Activated B cell treated with CpG ODN at 0.5 μM for 24 hours (primary cell): ENCODE measurements at places on chromosomes 4 and X. TPM values are rescaled to one million over a fixed set of nuclear protein-coding genes. Genes with fewer than 3 reads are reported as not detected.

DNA sequence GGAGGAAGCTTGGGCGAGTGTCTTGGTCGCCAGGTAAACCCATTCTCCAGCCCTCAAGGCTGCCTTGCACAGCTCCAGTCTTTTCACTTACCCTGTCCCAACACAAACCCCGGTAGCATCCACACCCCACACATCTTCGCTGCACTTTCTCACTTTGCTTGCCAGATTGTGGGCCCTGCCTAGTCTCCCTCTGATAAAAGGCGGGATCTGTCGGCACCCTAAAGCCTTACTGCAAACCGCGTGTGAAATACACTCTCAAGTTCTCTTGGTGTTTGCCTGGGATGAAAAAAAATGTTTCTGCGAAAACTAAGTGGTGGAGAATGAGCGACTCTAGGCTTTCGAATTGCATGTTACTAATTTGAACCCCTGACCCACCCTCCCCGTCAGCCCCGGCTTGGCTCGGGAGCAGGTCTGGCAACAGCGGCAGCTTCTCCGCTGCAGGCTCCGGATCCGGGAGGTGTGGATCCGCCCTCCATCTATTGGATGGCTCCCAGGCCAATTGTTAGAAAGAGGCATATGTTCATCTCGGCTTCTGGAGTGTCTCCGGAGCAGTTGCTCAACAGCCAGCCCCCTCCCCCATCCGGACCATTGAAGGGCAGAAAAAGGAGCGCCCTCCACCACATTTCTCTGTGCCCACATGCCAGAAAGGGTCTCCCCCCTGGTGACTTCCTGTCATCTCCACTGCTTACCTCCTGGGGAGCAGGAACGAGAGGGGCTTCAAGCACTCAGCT lies 3.0 kb upstream of the CITED1 start:
- peak; percentile 16 for DNase-seq

GRCh38 chr4:107444-108429 lies 16.6 kb upstream of the ZNF718 start:
- no peak for DNase-seq

GRCh38 chr4:104728380-104729122 lies 233.9 kb upstream of the CXXC4 start:
- no peak for DNase-seq

DNA sequence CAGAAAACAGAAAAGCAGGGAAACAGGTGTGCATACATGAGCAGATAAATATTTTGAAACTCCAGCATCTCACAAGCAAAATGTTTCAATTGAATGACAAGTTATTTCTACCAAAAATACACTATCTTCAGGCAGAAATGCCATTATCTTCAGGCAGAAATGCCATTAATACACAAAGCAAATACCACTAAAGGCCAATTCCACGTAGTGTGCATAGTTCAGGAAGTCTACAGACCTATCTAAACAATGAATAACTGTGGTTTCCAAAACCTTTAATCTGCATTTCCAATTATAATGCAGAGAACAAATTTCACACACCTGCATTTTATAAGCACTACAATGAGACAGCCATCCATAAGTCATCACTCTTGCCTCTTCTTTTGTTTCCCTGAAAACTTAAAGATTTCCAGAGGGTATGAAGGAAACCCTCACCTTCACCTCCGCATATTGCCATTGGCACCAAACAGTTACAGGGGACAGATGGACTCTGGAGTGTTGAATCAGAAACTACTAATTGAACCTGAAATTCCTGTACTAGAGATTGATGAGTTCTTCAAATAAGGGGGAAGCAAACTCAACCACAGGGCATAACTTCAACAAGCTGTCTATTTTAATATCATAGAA lies 179.0 kb downstream of the PDGFC start:
- no peak for DNase-seq

GRCh38 chrX:47927212-47927611 lies 76.6 kb downstream of the ZNF182 start:
- DNase-seq, result no peak

- DNase-seq, result no peak
These were observed 192.4 kb downstream of the CCNG2 start for GRCh38 chr4:77349364-77349763.

- DNase-seq, result no peak
These were observed 1934.2 kb upstream of the IGFBP7 start for GRCh38 chr4:59044286-59044900.

DNA sequence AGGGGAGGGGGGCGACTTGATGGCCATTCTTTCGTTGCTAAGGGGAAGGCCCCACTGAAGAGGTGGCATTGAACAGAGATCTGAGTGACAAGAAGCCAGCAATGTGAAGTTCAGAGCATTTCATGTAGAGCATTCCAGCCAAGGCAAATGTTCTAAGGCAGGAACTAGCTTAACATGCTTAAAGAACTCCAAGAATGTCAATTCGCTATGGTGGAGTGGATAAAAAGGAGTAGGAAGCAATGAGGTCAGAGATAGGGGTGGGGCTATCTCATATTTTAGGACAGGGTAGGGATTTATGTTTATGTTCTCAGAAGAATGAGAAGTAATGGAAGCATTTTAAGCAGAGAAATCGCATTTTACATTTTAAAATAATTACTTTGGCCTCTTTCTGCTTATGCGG lies 130.9 kb downstream of the TTC29 start:
- DNase-seq, result no peak

DNA sequence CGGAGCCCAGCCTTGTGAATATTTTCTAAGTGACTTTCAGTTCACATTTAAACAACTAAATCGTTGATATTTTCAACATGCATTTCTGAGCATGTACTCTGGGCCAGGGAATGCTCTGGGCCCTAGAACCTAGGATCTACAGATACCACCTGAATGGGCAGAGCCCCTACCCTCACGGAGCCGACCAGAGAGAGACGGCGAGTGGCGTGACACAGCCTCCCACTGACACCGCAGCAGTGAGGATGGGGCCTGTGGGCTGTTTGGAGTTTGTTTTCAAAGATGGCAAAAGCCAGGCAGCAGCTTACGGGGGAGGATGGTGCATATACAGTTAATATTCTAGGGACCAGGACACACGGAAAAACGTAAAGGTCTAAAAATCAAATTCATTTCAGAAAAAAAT lies 17.7 kb downstream of the NELFA start:
- no peak for DNase-seq

- no peak for DNase-seq
These were observed 13.5 kb downstream of the CTAG1B start for GRCh38 chrX:154605566-154605965.

DNA sequence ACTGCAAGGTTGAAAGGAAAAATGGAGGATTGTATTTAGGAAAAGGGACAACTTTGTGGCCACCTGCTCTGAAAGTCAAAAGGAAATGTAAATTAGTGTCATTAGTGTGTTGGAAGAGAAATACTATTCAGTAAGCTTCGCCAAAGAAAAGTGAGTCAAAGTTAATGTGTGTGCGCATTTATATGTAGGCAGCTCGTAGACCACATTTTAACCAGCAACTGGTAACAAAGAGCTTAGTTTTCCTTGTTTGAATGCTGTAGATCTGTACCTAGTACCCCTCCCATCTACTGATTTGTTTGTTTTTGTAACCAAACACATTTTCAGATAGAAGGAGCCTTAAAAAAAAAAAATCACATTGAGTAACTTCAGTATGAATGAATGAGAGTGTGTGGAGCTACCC lies 69.3 kb downstream of the GPAT3 start:
- no peak for DNase-seq

- DNase-seq, result no peak
These were observed 67.0 kb upstream of the VCX start for GRCh38 chrX:7775987-7776386.

- DNase-seq, result no peak
These were observed 43.4 kb downstream of the SLC9A7 start for GRCh38 chrX:46715530-46715929.

DNA sequence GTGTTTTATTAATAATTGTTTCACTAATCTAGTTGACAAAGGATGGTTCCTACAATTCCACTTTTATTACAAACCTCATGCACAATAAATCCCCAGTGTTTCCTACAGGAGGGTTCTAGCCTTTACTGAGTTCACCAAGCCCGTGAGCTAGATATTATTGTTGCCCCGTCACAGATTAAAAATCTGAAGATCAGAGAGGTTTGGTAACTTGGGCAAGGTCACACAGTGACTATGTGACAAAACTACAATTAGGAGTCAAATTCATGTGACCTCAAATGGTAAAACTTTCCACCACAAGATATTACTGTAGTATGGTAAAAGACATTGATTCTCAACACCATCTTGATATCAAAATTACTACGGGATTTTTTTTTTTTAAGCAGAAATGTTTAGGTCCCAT lies 124.6 kb downstream of the BTC start:
- DNase-seq, result no peak

GRCh38 chr4:156638334-156638733 lies 333.3 kb downstream of the PDGFC start:
- no peak for DNase-seq

DNA sequence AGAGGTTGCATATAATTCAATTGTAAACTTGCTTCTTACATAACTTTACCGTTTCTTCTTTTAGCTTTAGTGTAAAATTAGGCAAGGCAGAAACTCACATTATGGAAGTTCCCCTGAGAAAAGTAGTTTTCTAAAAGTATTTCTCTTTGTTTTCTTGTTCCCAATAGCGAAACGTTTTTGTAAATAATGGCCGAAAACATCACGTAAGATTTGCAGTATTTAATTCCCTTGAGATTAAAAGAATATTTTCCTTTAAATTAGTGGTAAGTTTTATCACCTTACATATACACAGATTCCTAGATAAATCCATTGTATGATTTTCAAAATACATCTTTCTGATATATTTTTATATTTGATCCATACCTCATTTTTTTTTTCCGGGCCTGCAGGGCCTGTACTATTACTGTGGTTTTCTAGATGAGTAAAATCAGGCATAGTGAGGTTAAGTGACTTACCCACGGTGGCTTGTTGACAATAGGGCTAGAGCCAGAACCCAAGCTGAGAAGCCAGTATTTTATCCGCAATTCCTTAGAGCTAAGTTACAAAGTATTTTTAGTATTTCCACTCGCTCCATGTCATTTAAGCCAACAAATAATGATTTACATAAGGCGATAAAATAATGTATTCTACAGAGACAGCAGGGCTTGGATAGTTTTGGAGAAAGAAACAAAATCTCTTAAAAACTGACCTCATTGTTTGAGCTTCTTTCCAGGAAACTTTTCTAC lies 82.2 kb upstream of the VEGFC start:
- DNase-seq, result no peak

GRCh38 chrX:72478853-72479252 lies 93.8 kb downstream of the HDAC8 start:
- DNase-seq, result no peak

DNA sequence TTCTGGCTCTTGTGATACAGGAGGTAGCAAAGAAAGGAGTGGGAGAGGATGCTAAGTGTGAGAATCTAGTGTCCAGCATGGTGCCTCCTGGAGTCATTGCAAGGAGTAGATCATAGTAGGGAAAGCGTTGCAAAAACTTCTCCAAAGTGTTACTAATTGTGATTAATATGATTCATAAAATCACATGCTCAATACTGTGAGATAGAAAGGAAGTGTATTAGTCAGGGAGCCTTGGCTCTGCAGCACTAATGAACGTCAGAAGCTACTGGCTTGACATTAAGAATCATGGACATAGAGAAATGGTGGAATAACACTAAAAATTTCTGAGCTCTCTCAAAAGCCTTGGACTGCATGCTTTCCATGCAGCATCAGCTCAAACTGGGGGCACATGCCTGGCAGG lies 299.1 kb downstream of the EVC2 start:
- no peak for DNase-seq

DNA sequence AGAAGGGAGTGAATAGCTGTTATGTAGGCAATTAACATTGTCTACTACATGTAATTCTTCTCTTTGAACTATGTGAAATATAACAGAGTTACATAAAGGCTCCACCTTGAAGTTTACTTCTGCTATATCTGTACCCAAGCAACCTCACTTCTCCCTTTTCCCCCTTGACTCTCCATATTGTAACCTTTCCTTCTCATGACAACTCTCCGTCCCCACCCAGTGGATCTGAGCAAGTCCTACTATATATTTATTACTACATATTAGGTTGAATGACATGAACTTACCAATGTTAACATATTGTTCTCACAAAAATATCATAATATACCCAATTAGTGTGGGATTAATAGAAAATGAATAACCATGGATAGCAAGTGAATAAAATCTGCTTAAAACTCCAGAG lies 93.2 kb upstream of the ATP8A1 start:
- DNase-seq, result no peak

GRCh38 chr4:89371614-89372013 lies 64.0 kb upstream of the GPRIN3 start:
- no peak for DNase-seq

GRCh38 chr4:32003548-32003947 lies 1283.4 kb downstream of the PCDH7 start:
- no peak for DNase-seq

- no peak for DNase-seq
These were observed 54.5 kb upstream of the FBXW7 start for GRCh38 chr4:152590179-152591031.

DNA sequence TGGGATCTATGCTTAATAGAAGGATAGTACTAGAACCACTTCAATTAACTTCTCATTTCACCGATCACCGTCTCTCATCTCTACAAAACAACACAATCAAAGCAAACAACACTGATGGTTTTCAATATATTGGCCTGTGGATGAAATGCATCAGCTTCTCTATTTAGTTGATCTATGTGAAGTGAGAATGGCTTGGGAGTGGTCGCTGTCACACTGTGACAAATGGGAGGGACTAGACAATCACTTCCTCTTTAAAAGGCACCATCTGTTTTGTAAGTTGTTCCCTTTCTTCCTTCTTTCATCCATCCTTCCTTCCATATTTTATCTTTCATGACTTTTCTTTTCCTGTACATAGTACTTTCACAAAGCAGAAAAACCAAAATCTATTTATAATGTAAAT lies 23.9 kb upstream of the NWD2 start:
- DNase-seq, result no peak

DNA sequence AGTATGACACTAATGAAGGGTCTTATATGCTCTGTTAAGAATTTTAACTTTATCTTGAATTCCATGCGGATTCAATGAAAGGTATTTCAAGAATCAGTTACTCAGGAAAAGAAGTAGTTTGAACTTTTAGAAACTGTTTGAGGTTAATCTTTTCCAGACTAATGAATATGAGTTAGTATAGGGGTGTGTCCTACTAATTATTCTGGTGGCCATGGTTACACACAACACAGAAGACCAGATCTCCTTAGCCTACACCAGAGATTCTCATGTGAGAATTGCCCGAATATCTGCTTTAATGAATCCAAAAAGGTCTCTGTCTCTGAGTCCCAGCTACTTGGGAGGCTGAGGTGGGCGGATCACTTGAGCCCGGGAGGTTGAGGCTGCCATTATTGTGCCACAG lies 100.4 kb downstream of the MMRN1 start:
- no peak for DNase-seq

- no peak for DNase-seq
These were observed 105.6 kb downstream of the APOOL start for GRCh38 chrX:85109235-85109634.

GRCh38 chrX:127596882-127597281 lies 455.3 kb downstream of the ACTRT1 start:
- DNase-seq, result no peak

The ZNF711 gene
- total RNA-seq, result 3.5 TPM in 2 replicates

The ZDHHC15 gene
- total RNA-seq, result not detected in 2 replicates

The GABRQ gene
- total RNA-seq, result not detected in 2 replicates

The ENPEP gene
- total RNA-seq, result not detected in 2 replicates

The EPHA5 gene
- total RNA-seq, result not detected in 2 replicates

The RASL11B gene
- 0.69 TPM in 1 of 2 replicates, not detected in the other for total RNA-seq

The BTK gene
- total RNA-seq, result 193 and 219 TPM in 2 replicates

The MAGEB17 gene
- not detected in 2 replicates for total RNA-seq

The MAGEA11 gene
- total RNA-seq, result not detected in 2 replicates

The WNK3 gene
- 0.40 and 0.46 TPM in 2 replicates for total RNA-seq

The ATP6AP1 gene
- total RNA-seq, result 36.6 and 38.8 TPM in 2 replicates

The MAGEE2 gene
- not detected in 2 replicates for total RNA-seq

The TNIP2 gene
- total RNA-seq, result 79.1 and 83.2 TPM in 2 replicates

The RNF175 gene
- total RNA-seq, result not detected in 2 replicates

The PUDP gene
- 14.0 and 15.0 TPM in 2 replicates for total RNA-seq
